ENCODE measurements at places on chromosomes 16 and 17.

GRCh38 chr16:49652456-49653172, 203.3 kb downstream of the ZNF423 start:
- DNase-seq: peak; percentile 79

- DNase-seq: no peak
Observed at GRCh38 chr16:9185381-9185780, 93.9 kb downstream of the HAPSTR1 start.

DNA sequence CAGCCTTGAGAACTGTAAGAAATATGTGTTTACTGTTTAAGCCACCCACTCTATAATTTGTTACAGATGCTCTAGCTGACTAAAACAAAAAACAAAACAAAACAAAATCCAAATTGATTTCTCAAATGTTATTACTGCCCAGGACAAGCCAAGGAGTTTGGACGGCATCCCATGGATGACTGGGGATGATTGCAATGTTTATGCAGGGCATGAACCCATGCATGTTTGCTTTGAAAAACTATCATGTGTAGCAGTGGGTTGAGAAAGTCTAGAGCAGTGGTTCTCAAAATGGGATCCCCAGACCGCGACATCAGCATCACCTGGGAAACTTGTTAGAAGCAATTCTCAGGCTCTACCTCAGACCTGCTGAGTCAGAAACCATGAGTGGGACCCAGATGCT, 223.2 kb upstream of the PSMD7 start:
- no peak for DNase-seq

DNA sequence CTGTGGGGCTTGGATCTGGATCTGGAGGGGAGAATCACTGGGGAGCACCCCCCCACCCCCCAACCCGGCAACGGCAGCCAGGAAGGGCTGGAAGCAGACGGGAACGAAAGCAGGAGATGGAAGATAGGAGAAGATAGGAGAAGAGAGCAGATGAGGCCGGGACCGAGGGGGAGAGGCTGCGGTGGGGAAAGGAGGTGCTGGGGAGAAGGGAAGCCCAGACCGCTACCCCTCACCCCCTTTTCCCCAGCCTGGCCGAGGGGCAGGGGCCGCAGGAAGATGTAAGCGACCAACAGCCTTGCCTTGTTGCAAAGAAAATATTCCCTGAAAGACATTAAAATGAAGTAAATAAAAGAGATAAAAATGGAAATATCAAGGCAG, 26.8 kb upstream of the CBFA2T3 start:
- DNase-seq: no peak

- no peak for DNase-seq
Observed at GRCh38 chr16:11429823-11430222, 84.6 kb downstream of the RMI2 start.

GRCh38 chr17:6422654-6423241, 12.2 kb downstream of the AIPL1 start:
- no peak for DNase-seq

- no peak for DNase-seq
Observed at GRCh38 chr17:43549496-43549895, 3.4 kb upstream of the ETV4 start.

DNA sequence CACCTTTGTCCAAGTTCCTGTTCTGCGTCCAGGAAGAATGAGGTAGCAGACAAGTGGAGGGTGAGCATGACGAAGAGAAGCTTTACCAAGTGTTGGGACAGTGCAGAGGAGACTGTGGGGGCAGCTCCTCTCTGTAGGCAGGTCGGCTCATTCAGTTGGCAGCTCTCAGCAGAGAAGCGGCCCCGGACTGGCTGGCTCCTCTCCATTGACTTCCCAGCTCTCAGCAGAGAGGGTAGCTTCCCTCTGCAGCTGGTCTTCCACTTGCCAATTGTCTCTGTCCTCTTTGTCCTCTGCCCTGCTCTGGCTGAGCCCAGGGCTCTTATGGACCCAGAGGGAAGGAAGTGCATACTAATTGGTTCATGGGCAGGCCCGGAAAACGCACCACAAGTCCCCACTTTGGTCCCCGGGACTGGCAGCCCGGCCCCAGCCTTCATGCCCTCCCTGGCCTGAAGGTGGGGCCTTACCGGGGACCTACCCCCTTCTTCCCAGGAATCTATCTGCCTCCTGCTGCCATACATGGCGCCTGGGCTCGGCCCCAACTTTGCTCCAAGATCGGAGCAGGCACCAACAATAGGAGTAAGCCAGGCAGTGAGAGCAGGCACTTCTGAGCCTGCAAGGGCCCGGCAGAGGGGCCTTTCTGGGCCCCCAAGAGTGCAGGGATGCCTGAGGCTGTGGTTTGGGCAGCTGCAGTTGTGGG, 10.1 kb downstream of the KCTD5 start:
- DNase-seq: peak; percentile 14

GRCh38 chr17:8354236-8354635, 14.6 kb downstream of the ODF4 start:
- no peak for DNase-seq

DNA sequence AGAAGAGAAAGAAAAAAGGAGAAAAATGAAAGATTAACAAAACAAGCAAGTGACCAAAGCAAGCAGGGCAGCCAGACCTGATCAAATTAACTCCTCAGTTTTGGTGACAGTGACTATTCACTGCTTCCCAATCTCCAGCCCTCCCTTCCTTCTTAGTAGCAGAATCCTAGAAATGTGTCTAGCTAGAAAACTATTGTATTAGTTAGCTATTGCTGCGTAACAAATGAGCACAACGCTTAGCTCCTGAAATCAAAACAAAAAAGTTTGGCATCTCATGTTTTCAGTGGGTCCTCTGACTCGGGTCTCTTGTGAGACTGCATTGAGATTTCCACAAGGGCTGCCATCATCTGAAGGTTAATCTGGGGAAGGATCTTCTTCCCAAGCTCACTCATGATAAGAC, 213.9 kb downstream of the PARN start:
- DNase-seq: no peak

DNA sequence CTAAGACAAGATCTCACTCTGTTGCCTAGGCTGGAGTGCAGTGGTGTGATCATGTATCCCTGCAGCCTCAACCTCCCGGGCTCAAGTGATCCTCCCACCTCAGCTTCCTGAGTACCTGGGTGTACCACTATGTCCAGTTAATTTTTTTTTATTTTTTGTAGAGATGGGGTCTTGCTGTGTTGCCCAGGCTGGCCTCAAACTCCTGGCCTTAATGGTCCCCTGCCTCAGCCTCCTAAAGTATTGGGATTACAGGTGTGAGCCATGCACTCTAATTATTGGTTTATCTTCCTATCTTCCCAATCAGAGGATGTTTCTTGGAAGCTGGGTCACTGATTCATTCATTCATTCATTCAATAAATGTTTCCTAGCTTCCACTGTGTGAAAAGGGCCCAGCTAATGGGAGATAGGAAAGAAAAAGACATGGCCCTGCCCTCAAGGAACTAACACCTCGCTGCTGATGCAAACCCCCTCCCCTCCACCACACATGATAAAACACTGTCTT, 8.5 kb downstream of the ASPHD1 start:
- DNase-seq: no peak

GRCh38 chr16:12971241-12971640, 69.8 kb downstream of the SHISA9 start:
- peak; percentile 3 for DNase-seq

GRCh38 chr17:80008383-80008840, 27.3 kb downstream of the TBC1D16 start:
- peak; percentile 8 for DNase-seq

- no peak for DNase-seq
Observed at GRCh38 chr17:238071-238963, 56.9 kb upstream of the DOC2B start.

- DNase-seq: no peak
Observed at GRCh38 chr16:79587296-79587695, 13.2 kb downstream of the MAF start.

DNA sequence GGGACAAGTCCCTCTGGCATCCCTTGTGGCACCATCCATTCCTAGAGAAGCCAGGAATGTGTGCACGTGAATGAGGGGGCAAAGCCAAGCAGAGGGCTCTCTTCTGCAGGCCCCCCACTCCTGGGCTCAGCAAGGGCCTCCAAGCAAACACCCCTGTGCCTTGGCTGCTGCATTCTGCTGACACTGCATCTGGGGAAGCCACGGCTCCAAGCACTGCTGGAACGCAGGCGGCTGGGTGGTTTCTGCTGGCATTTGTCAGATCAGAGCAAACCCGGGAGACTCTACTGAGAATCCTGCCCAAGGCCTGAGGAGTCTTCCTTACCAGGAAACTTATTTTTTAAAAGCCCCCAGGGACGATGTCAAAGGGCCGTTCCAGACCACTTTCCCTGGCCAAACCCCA, 23.3 kb downstream of the ATP6V0D1 start:
- DNase-seq: no peak

DNA sequence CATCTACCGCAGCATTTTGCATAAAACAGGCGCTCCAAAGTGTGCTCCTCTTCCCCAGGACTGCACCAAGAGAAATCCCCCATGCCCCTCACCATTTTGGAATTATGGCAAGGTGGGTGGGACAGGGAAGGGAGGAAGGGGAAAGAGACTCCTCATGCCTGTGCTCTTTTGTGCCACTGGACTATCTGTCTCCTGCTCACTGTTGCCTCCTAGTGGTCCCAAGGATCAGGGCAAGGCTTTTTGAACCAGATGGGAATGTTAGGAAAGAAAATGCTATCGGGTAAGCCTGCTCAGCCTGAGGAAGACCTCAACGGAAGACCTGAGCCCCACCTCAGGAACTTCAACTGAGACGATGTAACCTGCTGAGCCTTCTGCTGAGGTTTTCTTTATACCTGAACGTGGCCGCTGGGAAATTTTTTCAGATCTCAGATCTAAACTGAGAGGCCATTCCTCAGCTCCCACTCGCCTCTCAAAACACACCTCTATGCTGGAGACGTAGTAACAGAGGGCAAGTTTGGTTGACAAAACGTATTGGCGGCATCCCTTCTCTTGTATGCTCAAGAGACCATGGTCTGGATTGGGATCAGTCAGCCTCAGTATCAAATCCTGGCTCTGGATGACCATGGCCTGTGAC, 58.3 kb downstream of the SPACA3 start:
- DNase-seq: peak; percentile 8

GRCh38 chr17:13244513-13244912, 226.7 kb upstream of the ELAC2 start:
- DNase-seq: no peak

- peak; percentile 52 for DNase-seq
Observed at GRCh38 chr16:4123616-4124300, 7.5 kb upstream of the ADCY9 start.

- DNase-seq: peak; percentile 76
Observed at GRCh38 chr17:46072998-46073397, 73.9 kb downstream of the STH start.

DNA sequence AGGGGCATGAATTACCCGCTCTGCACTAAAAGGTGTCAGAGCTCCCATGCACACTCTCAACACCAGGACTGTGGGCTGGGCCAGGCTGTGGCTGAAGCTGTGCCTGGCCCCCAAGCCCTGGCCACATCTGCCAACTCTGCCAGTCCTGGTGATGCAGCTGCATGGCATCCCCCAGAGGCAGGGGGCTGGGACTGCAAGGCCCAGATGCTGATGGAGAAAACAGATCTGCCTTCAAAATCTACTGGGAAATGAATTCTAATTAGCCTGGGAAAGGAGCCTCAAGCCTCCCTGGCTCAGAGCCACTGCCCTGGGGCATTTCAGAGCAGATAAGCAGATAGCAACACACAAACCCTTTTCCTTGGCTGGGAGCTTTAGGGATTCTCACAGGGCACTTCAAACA, 3.4 kb downstream of the CHST6 start:
- no peak for DNase-seq
